ENCODE measurements at places on chromosomes 2 and 18. TPM values are rescaled to one million over a fixed set of nuclear protein-coding genes. Genes with fewer than 3 reads are reported as not detected.

DNA sequence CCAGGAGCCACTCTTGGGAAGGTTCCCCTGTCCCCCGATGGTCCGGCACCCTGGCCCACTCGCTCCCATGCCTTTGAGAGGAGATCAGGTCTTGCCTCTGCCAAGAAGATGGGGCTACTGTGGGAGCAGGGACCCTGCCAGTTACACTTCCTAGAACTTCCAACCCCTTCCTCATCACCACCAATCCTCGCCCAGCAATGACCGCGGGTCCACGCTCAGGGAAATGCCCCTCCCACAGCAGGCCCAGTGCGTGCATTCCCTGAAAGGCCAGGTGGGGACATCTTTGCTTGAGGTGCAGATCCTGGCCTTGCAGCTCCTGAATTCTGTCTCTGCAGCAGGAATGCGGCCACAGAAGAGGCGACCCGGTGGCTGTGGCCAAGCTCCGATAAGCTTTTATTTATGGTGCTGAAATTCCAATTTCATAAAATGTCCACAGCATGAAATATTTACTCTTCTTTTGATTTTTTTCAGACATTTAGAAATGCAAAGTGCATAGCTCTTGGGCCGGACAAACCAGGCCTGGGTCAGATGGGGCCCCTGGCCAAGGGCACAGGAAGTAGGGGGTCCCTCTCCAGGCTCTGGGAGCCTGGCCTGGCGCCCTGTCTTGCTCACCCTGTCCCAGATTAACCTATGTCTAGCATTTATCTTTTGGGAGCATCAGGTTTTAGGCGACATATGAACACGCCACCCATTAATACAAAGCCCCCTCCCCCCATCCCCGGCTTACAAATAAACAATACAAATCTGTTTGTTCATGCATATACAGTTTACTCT, 29.8 kb downstream of the PXDN start:
- no peak for DNase-seq
- H3K4me1 ChIP-seq = no peaks in the 10 kb centered on the region
- no peaks in the 10 kb centered on the region for H3K27me3 ChIP-seq
- H3K27ac ChIP-seq = no peak overlapping the region
- H3K4me3 ChIP-seq = no peak overlapping the region
- no peaks in the 10 kb centered on the region for H3K36me3 ChIP-seq

GRCh38 chr2:233486778-233487552, 79.6 kb downstream of the USP40 start:
- peaks cover 21% of the 10 kb centered on the region for H3K4me1 ChIP-seq
- H3K36me3 ChIP-seq = peaks cover 59% of the 10 kb centered on the region
- no peaks in the 10 kb centered on the region for H3K27me3 ChIP-seq
- H3K27ac ChIP-seq = peak overlapping the region; percentile 33

DNA sequence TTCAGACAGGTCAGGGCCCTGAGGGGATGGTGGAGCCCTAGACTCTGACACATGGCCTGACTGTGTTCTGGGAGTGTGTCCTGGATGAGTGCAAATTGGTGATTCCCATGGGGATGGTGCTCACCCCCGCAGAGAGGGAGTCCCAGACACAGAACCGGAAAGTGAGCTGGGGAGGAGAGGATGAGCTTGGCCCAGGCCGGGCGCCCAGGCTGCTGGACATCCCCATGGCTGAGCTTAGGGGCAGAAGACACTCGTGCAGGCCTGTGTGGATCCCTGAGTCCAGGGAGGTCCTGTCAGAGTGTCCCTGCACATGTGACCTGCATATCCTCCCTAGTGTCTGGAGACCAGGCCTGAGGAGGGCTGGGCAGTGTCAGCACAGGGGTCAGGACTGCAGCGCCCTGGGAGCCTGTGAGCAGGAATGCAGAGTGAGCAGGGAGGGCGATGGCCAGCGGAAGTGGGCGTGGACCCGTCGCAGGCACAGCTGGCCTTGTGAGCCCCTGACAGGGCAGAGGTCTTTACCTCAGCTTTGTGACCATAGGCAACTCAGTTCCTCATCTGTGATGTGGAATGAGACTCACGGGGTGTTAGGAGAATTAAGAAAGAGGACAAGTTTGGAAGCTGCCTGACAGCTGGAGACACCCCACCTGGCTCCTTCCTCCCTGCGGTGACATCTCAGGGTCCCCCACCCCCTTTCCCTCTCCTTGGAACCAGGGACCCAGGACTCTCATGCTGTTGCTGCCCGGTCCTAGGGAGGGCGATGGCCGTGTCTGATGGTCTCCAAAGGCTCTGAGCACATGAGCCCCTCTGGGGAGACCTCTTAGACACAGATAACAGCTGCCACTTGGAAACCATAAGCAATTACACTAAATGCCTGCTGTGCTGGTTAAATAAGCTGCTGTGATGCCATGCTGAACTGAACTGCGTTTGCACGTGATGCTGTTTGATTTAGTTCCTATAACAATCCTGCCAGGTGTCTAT, 62.6 kb upstream of the HS6ST1 start:
- no peak overlapping the region for H3K4me3 ChIP-seq
- peak overlapping the region; percentile 76 for H3K27ac ChIP-seq
- no peaks in the 10 kb centered on the region for H3K36me3 ChIP-seq
- H3K4me1 ChIP-seq = no peaks in the 10 kb centered on the region

DNA sequence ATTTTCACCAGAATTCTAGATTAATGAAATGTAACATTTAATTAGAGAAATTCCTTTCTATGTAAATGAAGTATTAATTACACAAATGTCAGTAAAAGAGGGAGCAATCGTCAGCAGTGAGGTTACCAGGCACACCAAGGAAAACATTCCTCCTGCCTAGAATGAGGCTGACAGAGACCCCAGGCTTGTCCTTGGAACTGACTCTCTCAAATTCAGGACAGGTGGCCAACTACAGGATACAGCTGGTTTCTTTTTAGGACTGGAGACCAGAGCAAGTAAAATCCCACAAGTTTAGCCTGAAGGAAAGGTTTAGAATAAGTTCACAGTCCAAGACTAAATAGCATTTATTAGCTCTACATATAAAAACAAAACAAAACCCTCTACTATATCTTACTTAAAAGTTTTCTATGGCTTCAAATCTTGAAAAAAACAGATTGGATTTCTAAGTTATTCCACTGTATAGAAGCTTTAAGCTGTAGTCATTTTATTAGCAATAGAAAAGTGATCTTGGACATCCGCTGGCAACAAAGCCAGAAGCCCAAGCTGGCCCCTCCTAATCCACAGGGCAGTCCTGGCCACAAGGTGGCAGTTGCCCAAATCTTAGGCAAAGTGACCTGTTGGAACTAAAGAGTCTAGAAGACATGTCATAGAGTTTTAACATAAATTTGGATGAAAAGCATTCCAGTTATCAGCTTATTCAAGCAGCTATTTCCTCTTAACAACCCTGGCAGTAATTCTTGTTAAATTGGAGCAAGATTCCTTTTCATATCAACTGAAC, 81.0 kb downstream of the SP3 start:
- no peak overlapping the region for H3K27ac ChIP-seq
- no peaks in the 10 kb centered on the region for H3K4me1 ChIP-seq

DNA sequence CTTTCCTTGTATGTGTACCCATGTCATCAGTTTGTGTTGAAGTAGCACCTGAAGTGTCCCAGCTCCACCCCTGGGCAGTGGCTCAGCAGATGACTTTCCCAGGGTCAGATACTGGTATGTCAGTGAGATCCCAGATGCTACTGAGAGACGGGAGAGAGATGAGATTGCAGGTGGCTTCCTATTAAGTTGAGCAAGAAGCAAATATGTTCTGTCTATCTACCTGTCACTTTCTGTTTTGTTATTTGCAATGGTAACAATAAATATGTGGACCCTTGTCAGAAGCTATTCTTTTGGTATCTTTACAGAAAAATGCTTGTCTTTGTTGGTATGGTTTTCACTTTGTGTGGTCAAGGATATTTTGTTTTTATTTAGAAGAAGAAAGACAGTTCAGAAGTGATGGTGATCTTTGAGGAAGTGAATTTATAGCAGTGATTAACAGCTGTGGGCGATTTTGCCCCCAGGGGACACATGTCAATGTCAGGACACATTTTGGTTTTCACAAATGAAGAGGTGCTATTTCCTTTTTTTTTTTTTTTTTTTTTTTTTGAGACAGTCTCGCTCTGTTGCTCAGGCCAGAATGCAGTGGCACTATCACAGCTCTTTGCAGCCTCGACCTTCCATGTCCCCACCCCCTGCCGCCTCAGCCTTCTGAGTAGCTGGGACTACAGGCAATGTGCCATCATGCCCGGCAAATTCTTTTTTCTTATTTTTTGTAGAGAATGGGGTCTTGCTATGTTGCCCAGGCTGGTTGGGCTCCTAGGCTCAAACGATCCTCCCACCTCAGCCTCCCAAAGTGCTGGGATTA, 21.4 kb downstream of the MGAT5 start:
- no peaks in the 10 kb centered on the region for H3K27me3 ChIP-seq
- H3K27ac ChIP-seq = no peak overlapping the region
- no peaks in the 10 kb centered on the region for H3K36me3 ChIP-seq
- DNase-seq = no peak
- no peaks in the 10 kb centered on the region for H3K4me1 ChIP-seq

- H3K27me3 ChIP-seq = no peaks in the 10 kb centered on the region
- no peak overlapping the region for H3K27ac ChIP-seq
- DNase-seq = no peak
- H3K36me3 ChIP-seq = no peaks in the 10 kb centered on the region
- H3K4me1 ChIP-seq = no peaks in the 10 kb centered on the region
Observed at GRCh38 chr18:23244401-23244800, 109.1 kb downstream of the CABLES1 start.

The APCDD1 gene
- total RNA-seq = 27.7 TPM

The NT5DC4 gene
- total RNA-seq = not detected

Measured in adrenal gland (tissue), 19 donors.